ENCODE measurements at places on chromosomes 5 and 9.

GRCh38 chr9:129548571-129549135 lies 72.2 kb downstream of the C9orf50 start:
- no peak for DNase-seq

DNA sequence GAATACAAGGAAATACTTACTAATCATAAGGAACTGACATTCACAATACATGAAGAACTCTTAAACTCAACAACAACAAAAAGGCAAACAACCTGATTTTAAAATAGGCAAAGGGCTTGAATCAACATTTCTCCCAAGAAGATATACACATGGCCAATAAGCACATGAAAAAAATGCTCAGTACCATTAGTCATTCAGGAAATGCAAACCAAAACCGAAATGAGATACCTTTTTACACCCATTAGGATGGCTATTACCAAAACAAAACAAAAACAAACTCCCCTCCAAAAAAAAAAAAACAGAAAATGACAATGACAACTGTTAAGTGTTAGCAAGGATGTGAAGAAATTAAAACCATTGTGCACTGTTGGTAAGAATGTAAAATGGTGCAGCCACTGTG lies 104.1 kb upstream of the ZNF462 start:
- DNase-seq = no peak

DNA sequence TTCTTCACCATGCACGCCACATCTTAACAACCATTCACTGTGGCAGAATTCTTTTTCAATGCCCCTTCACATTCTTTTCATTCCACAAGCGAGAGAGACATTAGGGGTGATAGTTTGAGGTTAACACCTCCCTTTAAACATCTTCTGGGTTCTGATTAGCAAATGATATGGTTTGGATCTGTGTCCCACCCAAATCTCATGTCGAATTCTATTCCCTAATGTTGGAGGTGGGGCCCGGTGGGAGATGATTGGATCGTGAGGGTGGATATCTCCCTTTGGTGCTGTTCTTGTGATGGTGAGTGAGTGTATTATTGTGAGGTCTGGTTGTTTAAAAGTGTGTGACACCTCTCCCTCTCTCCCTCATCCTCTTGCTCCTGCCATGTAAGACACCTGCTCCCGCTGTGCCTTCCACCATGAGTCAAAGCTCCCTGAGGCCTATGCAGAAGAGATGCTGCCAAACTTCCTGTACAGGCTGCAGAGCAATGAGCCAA lies 46.1 kb upstream of the RAI14 start:
- DNase-seq = no peak

DNA sequence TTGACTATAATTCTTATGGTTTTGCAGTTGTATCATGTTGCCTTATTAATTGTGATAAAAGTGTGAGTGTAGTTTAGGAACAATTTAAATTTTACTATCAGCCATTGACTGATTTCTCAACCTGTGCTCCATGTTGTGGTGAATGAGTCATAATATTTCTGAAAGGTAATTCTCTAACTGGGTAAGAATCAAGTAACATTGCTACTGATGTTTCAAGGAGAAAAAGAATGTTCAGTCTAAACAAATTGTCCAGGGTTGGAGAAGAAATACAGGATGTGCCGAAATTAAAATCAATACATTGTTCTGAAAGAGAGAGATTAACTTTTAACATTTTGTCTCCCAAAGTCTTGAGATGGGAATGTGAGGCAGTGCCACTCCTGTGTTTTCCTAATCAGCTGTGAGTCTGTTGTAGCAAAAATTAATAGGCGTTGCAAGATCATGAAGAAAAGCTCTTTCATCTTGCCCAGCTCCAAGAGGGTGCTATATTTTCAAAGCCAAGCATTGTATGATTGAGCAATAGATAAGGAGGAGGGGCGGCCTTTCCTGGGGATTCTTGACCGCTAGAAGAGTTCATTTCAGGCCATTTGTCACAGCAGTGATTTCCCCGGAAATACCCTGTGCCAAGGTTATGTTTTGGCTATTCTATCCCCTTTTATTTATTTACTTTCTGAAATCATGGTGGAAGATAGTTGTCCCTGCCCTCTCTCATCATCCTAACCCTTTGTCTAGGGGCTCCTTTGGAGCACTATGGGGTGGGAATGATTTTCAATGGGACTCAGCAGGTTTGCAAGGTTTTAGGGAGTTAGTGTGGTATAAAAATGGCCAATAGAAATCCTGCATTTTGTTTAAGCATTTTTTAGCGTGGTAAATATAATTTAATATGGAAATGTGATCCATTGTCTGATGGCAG lies 151.6 kb downstream of the FOCAD start:
- DNase-seq = no peak

- no peak for DNase-seq
These were observed 240.3 kb downstream of the TLE4 start for GRCh38 chr9:79812099-79812498.

DNA sequence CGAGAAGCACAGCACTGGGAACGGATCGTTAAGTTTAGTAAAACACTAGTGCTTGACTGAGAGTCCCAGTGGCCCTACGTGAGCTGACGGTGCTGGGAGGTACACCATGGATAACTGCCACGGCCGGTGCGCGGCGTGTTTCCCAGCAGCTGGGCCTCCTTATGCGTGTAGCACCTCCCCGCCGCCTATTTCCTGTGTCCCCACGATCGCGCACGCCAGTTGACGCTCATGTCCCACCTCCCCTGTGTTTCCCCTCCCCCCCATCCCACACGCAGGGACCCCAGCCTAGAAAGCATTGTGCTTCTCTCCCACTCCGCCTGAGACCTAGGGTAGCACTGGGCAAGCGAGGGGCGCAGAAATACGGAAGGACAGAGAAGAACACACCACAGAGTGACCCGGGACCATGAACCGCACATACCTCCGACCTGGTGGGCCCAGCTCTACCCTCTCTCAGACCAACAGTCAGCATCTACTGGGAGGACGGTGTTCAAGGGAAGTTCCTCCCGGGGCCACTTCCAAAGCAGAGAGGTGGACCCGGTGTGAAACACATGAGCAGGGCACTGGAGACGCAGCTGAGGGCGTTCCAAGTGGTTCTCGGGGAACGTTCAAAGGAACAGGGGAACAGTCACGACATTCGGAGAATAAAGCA lies 45.6 kb downstream of the DBH start:
- DNase-seq = no peak

Data from stimulated activated CD8-positive, alpha-beta memory T cell treated with anti-CD3 and anti-CD28 coated beads, Interleukin-4, amount 100 ng/mL, for 4 hours (primary cell).